ENCODE measurements at places on chromosomes 7 and 10.

DNA sequence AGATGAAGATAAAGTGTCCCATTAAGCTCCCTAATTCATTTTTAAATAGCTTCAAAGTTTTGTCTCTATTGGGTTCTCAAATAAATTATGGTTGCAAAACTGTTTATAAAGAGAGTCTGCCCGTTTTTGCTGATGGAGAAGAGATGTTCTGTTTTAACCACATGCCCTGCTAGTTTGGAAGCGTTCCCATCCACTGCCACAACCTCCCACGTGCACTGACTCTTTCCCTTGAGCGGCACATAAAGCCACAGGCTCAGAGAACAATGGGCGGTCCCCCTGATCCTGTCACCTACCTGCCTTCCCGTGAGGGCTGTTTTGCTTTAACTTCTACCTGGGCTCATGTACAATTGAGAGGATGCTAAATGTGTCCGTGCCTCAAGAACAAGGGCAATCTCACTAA is 65.5 kb downstream of the CPVL start:
- DNase-seq, result no peak

- no peak for DNase-seq
Measured at GRCh38 chr10:118112543-118113125, 65.9 kb upstream of the RAB11FIP2 start.

DNA sequence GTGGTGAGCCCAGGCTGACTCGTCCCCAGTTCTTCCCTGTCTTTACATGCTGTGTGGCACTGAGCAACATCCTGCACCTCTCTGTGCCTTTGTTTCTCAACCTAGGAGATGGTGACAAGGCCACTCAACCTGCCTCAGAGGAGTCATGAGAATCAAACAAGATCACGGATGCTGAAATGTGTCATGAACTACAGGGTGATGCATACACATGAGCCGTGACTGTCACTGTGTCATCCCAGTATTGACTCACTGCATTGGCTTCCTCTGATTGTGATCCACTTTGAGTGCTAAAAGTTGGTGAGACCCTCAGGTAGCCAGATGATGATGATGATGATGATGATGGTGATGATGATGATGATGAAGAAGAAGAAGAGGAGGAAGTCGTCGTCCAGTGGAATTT is 11.5 kb downstream of the C10orf71 start:
- no peak for DNase-seq

- DNase-seq, result no peak
Measured at GRCh38 chr7:99331002-99331401, 5.3 kb downstream of the ARPC1A start.

DNA sequence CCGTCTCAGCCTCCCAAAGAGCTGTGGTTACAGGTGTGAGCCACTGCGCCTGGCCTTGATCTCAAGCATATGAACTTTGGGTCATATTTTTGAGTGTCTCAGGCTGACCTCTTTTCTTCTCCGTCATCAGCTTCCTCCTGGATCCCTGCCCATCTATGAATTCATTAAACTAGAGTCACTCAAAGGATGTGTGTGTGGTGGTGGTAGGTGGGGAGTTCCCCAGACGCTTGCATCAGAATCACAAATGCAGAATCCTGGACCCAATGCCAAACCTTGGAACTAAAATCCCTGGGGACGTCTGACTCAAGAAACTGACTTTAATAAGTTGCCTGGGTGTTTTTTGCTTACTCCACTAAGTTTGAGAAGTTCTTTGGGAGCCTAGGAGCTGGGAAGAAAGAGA is 6.7 kb upstream of the CREB5 start:
- peak; percentile 71 for DNase-seq

- no peak for DNase-seq
Measured at GRCh38 chr10:33913194-33913593, 578.7 kb upstream of the NRP1 start.

GRCh38 chr10:110698340-110698739 is 54.2 kb downstream of the RBM20 start:
- no peak for DNase-seq

DNA sequence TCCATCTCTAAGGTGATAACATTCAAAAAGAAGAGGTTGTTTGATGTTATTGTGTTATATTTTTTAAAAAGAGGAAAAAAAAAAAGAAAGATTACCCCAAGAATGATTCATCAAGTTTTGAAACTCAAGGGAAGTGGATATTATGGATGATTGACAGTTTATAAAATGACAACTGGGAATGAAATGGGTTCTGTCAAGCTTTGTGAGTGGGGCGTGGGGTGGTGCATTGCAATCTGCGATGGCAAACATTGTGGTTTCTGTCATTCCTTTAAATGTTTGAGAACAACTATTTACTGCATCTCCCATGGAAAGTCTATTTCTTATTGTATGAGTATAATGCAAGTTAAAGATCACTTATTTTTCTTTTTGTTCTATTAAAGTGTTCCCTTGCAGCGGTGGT is 297.0 kb downstream of the CCDC3 start:
- DNase-seq, result peak; percentile 26

DNA sequence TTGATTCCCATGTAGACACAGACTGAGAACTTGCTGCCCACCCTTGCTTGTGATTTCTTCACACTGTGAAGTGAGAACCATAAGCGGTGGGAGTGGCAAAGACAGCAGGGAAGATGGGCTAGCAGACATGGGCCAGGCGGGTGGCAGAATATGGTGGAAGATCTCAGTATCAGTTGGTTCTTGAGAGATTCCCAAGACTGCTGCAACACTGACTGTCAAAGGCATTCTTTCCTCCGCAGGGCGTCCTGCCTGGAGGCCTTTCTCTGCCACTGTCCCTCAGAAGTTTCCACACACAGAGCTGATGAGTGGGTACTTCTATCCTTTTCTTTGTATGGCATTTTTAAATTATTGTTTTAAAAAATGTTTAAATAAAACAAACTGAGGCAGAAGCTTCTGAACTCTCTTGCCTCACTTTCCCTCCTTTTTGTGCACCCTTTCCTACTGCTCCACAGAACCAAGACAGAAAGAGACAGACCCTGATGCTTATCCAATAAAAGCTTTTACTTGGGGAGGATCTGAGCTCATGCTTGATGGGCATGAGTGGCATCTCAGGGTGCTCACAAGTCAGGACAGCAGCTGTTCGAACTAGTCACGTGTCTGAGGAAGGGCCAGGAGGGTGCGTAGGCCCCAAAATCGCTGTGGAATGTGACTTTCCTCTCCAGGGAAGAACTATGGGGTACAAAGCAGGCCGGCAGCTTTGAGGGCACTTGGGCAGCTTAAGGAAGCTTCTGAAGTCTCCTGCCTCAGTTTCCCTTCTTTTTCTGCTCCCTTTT is 104.7 kb upstream of the PCGF5 start:
- DNase-seq, result no peak

DNA sequence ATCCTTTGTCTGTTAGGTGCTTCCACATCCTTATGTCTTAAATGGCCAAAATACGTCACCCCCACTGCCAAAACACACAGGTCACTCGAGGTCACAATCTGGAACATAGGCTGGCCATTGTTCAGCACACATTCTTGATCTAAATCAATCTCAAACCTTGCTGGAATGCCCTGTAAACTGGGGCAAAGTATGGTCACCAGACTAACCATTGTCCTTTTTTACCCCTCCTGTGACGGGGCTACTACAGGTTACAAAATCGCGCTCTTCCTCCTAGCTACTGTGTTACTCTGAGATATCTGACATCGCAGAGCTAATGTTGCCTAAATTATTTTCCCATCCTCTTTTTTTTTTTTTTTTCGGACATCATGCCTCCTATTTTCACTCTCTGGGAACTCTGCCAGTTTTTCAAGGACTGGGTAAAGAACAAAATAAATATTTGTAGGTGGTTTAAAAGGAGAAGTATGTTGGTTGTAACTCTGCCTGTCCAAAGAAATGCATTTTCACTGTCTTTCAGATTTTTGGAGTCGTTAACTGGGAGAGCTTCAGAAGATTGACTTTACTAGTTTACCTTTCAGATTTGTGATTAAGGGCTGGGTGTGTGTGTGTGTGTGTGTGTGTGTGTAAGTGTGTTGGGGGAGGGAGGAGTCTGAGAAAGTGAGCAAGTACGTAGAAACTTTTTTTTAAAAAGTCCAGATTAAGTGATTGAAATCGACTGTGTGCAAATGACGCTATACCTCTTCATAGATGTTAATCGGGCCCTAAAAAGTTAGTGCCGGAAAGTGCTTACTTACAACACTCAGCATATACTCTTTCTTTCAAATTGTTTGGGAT is 942 bp upstream of the KIAA1217 start:
- no peak for DNase-seq

DNA sequence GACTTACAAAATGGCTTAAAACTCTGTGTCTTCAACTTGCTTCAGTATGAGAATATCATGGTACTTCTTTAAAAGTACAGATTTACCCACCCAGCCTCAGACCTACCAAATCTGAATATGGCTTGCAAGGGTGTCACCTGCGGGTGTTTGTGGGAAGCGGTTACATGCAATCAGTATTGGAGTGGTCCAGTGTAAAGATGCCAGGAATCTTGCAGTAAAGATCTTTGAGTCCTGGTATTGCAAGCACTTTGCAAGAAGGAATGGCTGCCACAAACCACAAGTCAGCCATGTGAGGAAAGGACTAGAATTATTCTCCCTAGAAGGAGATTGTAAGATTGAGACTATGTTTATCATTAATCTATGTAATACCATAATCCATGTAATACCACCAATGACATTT is 115.1 kb downstream of the PON1 start:
- DNase-seq, result no peak

DNA sequence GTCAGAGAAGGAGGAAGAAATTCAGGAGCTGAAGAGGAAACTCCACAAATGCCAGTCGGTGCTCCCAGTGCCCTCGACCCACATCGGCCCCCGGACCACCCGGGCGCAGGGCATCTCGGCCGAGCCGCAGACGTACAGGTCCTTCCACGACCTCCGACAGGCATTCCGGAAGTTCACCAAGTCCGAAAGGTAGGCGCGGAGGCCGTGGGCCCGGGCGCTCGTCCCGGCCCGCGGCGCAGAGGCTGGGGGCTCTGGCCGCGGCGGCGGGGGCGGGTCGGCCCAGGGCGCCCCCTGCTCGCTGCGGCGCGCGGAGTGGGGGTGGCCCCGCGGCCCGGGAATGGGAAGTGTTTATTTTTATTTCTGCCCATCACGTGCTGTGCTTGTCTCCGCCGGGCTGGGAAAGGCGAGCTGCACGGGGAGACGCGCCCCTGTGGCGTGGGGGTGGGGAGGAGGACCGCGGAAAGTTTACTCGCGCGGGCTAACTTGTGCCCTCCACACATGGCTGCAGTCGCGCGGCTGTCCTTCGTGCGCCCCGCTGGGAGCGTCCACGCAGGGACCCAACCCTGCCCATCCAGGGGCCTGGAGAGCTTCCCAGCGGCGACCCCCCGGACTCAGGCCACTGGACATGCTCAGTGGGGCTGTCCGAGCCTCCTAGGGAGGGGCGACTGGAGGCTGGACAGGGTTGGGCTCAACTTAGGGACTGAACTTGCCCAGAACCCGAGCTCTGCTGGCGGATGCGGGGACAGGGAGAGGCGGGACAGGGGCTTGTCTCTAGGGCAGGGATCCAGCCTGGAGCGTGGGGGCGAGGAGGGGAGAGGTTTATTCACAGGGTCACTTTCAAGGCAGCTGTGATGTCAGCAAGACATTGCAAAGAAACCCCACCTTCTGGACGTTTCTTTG is 82.6 kb upstream of the PRKG1 start:
- peak; percentile 75 for DNase-seq

- DNase-seq, result no peak
Measured at GRCh38 chr10:10725196-10725595, 292.5 kb upstream of the CELF2 start.

GRCh38 chr10:17851611-17852010 is 42.5 kb downstream of the MRC1 start:
- DNase-seq, result no peak

GRCh38 chr7:130492523-130493274 is 814 bp downstream of the MEST start:
- DNase-seq, result no peak

- DNase-seq, result no peak
Measured at GRCh38 chr10:1872151-1872726, 134.9 kb upstream of the ADARB2 start.

GRCh38 chr10:77844713-77845445 is 81.7 kb downstream of the DLG5 start:
- DNase-seq, result peak; percentile 64

- DNase-seq, result no peak
Measured at GRCh38 chr7:121992068-121992467, 119.1 kb downstream of the PTPRZ1 start.

DNA sequence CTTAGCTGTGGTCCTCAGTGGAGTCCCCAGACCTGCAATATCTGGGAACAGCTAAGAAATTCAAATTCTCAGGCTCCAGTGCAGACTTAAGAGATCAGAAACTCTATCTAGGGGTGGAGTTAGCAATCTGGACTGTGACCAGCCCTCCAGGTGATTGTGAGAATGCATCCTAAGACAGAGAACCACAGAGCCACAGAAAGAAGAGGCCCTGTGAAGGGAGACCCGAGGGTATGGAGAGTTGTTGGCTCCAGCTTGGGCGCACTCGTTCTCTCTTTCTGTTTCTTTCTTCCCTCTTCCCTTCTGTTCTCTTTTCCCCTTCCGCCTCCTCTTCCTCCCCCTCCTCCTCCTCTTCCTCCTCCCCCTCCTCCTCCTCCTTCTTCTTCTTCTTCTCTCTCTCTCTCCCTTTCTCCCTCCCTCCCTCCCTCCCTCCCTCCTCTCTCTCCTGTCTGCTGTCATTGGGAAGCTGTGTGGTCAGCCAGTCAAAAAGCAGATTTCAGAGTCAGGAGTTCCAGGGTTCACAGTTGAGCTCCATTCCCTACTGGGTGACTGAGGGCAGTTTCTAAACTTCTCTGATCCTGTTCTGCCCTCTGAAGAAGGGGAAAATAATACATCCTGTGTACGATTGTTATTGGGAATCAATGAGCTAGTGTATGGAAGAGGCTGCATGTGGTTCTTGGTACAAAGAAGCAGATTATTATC is 62.1 kb upstream of the STEAP1B start:
- DNase-seq, result no peak

DNA sequence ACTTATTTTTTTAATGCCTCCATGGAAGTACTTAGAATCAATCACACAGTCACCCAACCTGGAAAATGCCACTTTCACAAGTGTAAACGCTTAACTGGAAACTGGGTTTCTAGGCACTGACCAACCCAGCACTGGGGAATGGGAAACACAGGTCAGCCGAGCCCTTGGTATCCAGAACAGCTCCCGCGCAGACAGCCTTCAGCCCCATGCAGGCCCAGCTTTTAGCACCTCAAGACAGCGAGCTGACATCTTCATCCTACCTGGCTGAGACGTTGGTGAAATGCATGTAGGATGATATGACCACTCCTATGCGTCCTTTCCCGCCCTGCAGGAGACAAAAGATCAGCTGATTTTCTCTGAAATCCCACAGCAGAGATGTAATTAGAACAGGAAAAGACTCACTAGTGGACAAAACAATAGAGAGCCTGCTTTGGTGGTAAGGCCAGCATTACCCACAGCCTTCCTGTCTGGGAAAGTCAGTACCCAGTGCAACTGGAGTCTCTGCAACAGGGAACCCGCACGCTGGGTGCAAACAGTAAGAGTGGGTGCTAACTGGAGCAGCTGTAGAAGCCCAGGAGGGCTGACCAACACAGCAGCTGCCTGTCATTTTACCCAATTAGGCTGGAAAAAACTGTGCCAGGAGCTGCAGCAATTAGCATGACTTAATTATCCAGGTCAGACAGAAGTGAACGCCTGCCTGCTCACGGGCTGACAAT is 153.7 kb downstream of the TNS3 start:
- DNase-seq, result no peak

Data from fibroblast of villous mesenchyme (primary cell).